ENCODE measurements at places on chromosomes 4 and X.

- DNase-seq = no peak
Observed at GRCh38 chr4:73674451-73674919, 54.2 kb upstream of the RASSF6 start.

DNA sequence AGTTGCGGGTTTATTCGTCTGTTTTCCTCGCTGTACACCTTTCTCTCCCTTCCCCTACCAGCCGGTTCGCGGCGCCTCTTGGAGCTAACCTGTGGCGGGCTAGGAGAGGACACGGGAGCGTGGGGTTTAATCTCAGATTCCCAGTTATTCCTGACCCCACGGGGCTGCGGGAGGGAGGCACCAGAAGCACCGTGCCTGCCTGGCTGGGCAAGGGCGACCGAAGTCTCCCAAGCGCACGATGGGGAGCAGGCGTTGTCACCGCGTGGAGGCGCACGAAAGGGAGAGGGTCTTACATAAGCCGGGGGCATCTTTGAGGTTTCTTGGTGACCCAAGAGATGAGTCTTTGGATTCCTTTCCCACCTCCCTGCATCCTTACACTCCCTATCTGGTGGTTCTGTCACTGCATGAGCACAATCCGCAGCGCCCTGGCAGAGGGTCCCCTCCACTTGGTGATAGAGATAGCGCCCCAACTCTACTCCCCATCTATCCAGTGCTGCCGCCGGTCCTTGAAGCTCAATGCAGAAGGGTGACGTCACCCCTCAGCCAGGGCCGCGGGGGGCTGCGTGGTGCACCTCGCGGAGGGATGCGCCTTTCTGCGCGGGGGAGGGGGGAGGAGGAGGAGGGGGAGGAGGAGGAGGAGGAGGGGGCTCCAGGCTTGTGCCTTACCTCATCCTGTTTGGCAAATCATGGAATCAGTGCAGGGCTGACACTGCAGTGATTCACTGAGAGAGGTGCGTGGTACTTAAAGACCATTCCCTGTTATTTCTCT, 793 bp downstream of the TSPAN7 start:
- no peak for DNase-seq

- no peak for DNase-seq
Observed at GRCh38 chr4:146165221-146165620, 10.3 kb upstream of the LSM6 start.

GRCh38 chr4:1972414-1972813, 36.4 kb downstream of the NELFA start:
- DNase-seq = no peak

DNA sequence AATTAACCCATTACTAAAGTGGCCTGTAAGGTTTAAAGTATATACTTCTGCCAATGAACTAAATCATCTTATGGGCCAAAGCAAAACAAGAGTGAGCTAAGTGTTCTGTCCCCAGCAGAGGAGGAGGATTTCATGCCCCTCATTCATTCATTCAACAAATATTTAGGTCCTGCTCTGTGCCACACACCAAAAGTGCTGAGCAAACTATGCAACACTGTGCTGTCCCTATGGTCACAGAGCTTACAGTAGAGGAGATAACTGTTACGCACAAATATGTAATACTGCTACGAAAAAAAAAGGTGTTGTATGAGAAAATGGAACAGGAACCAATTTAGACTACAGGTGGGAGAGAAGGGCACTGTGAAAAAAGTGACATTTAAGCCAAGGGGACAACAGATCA, 1.7 kb downstream of the SH3KBP1 start:
- no peak for DNase-seq

- no peak for DNase-seq
Observed at GRCh38 chr4:38743866-38744265, 38.9 kb downstream of the TLR10 start.

- DNase-seq = no peak
Observed at GRCh38 chr4:88788895-88789294, 91.3 kb upstream of the NAP1L5 start.

- DNase-seq = no peak
Observed at GRCh38 chr4:77360451-77360850, 203.4 kb downstream of the CCNG2 start.

GRCh38 chr4:113593400-113594230, 167.9 kb downstream of the CAMK2D start:
- DNase-seq = no peak

GRCh38 chr4:42733380-42733779, 76.5 kb upstream of the ATP8A1 start:
- DNase-seq = no peak

GRCh38 chrX:1094566-1095333, 117.7 kb downstream of the CRLF2 start:
- no peak for DNase-seq

DNA sequence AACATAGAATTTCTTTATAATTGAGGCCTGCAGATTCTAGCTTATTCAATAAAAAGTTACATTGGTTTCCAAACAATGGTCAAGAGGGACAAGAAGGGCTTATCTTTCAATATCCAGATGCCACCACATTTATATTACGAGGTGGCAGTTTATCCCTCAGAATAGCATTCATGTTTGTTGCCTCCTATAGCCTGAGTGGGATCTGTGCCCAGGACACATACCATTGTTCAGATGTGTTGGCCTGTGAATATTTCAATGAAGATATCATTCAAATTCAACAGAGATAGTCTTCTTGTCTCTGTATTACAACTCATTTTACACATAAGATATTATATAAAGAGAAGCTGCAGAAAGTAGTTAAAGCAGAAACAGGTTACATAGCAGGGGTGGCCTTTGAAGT, 20.5 kb downstream of the GLRB start:
- DNase-seq = no peak

GRCh38 chr4:84420608-84421007, 78.5 kb downstream of the NKX6-1 start:
- DNase-seq = no peak

DNA sequence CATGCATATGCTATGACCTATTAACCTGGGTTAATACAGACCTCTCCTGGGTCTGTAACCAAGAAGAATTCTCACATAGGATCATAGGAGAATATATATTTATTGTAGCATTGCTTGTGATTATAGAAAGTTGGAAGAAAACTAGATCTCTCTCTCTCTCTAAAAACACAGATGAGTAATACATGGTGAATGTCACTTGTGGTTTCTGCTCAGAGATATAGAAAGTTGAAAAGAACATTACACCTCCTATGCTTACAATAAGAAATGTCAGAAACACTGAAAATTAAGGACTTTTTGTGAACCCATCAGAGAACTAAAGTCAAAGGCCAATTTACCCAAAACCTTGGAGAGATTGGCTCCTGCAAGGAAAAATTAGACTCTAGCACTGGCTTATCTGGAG, 1389.5 kb downstream of the FAM133A start:
- DNase-seq = no peak

GRCh38 chr4:25477221-25477620, 100.2 kb downstream of the ANAPC4 start:
- no peak for DNase-seq

GRCh38 chr4:133808151-133808550, 393.4 kb downstream of the PABPC4L start:
- no peak for DNase-seq

DNA sequence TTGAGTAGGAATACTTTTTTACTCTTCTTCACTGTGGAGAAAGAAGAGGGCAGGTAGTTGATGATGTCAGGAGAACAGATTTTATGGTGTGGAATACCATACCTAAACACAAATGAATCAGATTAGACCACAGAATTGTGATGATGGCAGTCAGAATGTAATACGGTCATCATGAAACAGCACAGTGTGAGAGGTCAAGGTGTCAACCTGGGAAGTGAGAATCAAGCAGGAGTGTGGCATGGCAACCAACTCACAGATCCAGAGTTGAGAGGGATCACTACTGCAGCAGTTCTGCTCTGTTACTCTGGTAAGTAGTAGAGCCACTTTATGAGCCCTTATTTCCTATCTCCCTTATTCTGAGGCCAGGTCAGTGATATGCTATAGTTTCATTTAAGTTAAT, 27.7 kb downstream of the METTL14 start:
- DNase-seq = no peak

DNA sequence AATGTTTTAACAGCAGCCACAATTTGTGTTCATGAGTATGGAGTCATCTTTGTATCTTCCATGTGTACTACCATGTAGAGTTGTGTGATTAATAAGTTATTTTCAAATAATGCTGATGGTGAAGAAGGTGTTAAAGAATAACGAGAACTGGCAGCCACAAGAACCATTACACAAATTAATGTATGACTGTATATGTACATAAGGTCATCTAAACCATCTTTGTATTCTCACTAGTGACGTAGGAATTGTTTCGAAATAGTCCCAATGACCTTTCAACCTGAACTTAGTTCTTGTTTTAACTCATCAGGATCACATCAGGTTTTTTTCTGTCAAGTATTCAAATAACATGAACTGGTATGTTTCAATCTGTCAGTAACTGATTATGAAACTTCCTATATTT, 48.3 kb upstream of the NOCT start:
- no peak for DNase-seq

DNA sequence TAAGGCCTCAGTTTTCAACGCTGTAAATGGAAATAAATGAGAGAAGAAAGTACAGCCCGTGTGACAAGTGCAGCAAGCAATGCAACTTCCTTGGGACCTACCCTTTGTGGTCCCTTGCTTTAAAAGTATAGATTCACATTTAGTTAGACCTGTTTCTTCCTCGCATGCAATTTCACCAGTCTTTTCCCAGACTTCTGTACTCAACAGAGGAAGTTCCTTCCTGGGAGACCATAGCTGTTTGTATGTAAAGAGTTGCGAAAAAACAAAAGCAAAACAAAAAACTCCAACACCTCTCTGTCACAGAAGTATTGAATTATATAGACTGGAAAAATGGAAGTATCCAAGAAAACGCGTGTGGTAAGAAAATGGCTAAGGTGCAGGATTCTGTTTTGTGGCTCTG, 1.1 kb upstream of the IRF2 start:
- DNase-seq = no peak

DNA sequence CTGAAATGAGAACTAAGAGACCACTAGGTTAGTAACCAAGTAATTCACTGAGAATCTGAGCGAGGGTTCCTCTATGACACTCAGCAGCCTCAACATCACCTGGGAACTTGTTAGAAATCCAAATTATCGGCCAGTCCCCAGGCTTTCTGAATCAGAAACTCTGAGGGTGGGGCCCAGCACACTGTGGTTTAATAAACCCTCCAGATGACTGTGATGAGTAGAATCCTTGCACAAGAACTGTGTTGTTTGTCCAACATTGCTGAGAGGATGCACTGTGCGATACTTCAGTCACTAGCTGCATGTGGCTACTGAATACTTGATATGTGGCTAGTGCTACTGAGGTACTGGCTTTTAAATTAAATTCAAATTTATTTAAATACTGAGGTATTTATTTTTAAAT, 243.9 kb downstream of the MAML3 start:
- no peak for DNase-seq

- DNase-seq = no peak
Observed at GRCh38 chrX:30863974-30864373, 25.1 kb downstream of the TAB3 start.

GRCh38 chrX:72021975-72022374, 109.7 kb downstream of the RTL5 start:
- DNase-seq = no peak

DNA sequence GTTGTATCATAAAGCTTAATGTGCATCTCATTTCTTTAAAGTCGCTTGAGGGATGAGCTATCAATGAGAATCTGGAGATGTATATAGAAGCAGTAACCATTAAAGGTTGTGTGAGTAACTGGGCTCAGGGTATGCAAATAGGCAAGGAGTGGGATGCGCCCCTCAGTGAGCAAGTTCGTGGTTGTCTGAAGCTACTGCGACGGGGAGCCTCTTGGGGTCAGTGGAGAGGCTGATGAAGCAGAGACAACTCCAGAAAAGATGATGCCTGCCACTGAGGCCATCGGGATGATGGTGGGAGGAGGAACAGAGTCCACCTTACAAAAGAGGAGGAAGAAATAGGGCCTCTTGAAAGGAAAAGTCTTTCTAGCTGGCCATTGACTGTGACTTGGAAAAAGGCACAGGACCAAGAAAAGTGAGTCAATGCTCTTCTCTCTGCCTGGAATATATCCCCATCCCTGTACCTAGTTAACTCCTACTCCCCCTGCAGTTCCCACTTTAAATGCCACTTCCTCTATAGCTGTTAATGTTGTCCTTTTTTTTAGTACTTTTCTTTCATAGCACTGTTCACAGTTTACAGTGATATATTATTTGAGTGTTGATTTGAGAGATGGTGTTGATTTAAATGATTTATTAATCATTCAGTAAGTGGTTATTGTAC, 51.4 kb upstream of the LSM6 start:
- DNase-seq = no peak

DNA sequence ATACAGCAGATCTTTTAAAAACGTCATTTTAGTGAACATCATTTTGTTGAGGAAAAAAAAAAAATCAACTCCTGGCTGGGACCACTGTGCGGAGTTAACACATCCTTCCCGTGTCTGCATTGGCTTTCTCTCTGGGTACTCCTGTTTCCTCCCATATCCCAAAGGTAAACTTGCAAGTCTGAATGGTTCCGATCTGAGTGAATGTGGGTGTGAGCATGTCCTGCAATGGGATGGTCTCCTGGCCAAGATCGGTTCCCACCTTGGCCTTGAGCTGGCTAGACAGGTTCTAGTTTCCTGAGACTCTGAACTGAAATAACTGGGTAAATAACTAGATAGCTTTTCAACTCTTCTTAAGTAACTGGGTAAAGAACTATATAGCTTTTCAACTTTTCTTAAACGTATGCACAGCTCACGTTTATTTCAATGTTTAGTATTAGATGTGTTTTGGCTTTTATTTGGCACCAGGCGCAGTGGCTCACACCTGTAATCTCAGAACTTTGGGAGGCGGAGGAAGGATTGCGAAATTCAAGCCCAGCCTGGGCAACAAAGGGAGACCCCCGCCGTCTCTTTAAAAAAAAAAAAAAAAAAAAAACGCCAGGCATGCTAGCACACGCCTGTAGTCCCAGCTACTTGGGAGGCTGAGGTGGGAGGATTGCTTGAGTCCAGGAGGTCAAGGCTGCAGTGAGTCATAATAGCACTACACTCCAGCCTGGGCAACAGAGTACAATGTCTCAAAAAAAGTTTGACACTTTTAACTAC, 14.0 kb downstream of the RBMX start:
- DNase-seq = no peak

DNA sequence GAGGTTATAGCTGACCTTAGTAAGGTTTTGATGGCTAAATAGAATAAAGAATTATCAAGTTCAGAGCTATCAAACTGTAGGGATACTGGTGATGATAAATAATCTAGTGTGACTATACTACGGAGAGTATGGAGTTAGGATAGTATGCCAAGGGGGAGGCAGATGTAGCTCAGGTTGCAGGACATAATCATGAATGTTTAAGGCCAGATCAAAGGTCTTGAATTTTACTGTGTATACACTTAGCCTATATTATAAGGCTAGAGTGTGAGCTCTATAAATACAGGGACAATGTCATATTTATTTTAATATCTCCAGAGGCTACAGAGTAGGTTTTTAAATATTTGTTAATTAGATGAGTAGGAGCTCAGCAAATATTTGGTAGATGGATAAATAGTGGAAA, 131.1 kb upstream of the STIM2 start:
- no peak for DNase-seq
